NCI-H1436 treated with DMSO at 0.1 percent for 48 hours (cell line): ENCODE measurements at places on chromosomes 7 and 10.

DNA sequence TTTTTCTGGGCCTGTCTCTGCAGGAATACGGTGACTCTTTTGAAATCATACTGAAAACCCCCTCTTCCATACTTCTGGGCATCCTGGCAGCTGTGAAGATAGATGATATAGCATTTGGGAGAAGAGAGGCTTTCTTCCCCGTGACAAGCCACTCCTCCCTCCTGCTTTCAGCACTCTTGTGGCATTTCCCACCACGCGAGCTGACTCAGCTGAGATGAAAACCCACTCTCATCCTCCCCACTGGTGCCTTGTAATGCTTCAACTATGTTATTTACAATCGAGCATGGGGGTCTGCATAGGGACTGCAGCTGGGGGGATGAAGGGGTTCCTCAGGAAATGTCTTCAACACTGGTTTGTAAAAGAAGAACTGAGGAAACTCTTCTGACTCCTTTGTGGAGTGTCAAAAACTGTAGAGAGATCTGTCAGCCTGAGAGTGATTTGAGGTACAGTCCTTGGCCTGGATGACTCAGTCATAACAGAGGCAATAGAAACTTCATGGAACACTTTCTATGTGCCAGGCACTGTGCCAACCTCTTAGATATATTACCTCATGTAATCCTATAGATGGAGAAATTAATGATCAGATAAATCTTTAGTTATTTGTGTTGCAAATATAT is 1.7 kb upstream of the TBATA start:
- DNase-seq, result no peak

DNA sequence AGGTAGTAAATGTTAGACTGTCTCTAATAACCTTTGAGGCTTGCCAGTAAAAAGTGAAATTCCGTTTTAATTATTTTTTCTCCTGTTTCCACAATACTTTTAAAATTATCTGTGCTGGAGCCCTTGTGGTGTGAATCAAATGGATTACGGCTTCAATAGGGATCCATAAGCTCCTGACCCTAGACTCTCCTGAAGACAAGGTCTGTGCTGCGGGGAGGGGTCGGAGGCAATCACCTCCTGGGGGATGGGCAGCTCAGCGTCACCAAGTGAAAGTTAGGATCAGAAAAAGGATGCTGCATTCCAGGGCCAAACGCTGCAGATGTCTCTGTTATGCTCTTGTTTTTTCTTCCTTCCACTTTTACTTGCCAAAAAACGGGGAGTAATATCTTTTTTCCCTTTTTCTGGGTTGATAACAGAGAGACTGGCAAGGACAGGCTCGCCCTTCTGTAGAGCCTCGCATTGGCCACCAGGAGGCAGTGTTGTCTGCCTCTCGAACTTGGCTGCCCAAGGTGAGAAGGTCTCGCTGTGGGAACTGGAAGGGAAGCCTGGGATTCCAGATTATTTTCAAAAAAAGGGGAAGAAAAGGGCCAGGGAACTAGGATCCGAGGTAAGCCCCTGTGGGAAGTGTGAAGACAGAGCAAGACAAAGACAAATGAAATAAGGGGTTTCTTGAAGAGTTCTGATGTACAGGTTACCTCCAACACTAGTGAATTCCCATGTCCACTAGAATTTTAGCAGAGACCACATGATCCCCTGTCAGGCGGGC is 621.9 kb downstream of the ACTR3B start:
- DNase-seq, result no peak

DNA sequence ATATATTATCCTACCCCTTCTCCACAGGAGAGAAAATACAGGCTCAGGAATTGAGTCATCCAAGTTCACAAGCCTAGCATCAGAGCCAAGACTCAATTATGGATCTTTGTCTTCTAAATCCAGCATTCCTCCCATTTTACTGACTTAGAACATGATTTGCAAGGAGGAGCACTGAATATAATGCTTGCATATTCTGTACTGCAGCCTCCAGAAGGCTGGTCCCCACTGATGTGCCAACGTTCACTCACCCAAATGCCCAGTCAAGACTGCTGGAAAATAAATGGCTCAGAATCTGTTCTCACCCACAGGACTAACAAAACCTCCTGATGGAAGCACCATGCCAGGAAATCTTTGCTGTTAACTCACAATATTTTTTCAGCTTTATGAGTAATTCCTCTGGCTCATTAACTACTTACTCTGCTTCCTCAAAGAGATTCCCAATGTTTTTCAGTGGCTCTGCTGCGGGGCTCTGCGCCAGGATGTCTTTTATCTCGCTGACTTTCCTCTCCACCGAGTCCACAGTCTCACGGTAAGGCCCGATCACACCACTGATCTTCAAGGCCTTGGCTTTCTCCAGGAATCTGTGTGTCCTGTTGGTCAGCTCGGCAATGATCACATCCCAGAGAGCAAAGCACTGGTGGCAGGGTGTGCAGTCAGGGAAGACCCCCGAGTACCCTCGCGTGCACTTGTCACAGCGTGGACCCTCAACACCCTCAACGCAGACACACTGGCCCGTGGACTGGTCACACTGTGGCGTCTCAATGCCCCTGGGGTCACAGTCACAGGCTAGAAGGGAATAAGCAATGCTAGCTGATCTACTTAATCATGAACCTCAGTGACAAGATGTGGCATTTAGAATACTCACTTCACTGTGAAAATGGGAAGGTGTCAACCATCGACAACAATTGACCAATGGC is 48.8 kb downstream of the DLD start:
- no peak for DNase-seq

DNA sequence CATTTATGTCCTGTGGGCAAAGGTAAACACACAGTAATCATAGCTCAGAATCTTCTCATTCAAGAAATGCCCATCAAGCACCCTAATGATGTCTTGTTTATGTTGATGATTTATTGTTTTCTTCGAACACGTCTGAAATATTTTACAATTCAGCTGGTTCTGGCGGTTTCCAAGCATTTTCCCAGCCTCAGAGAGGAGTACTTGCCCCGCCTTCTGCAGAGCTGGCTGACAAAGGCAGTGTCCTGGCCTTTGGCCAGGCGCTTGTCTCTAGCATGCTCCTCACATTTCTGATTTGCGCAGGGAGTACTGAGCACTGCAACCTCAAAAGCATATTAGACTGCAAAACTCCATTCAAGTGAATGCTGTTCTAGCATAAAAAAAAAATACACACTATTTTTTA is 314.2 kb upstream of the GNAI1 start:
- DNase-seq, result no peak

DNA sequence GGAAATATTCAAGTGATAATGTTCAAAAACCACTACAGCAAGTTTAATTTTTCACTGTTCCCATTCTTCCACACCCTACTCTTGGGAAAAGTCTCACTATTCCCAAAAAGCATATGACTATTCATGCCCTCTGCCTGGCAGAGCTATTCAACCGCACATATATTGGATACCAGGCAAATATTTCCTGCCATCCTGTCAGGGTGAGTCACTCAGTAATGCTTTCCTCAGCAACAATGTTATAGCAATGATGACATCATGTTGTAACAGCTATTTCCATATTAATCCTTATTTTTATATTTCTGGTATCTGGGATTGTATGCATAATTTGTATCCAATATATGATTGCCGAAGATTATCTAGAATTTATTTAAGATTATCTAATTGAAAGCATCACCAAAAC is 114.0 kb upstream of the PLXDC2 start:
- DNase-seq, result no peak

GRCh38 chr10:69061305-69062161 is 26.4 kb upstream of the SRGN start:
- DNase-seq, result no peak

DNA sequence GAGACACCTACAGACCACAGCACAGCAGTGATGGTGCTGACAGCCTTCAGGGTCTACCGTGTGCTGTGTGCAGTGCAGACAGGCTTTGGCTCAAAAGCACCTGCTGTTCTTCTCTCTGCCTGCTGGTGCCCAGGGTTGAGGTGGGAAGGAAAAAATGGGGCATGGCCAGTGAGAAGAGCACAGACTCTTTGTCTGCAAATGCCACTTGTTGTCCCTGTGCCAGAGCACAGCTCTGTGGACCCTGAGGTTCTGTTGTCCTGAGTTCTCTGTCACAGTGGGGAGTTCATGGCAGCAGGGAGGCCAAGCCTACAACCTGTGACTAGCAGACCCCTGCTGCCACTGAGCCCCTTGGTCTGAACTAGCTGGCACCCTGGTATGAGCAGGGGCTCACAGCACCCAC is 376.7 kb downstream of the GLRX3 start:
- no peak for DNase-seq

DNA sequence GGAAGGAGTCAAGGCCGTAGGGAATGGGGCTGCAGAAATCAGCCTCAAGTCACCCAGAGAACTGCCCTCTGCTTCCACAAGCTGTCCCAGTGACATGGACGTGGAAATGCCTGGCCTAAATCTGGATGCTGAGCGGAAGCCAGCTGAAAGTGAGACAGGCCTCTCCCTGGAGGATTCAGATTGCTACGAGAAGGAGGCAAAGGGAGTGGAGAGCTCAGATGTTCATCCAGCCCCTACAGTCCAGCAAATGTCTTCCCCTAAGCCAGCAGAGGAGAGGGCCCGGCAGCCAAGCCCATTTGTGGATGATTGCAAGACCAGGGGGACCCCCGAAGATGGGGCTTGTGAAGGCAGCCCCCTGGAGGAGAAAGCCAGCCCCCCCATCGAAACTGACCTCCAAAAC is 50.2 kb upstream of the PDCD4 start:
- DNase-seq, result no peak

DNA sequence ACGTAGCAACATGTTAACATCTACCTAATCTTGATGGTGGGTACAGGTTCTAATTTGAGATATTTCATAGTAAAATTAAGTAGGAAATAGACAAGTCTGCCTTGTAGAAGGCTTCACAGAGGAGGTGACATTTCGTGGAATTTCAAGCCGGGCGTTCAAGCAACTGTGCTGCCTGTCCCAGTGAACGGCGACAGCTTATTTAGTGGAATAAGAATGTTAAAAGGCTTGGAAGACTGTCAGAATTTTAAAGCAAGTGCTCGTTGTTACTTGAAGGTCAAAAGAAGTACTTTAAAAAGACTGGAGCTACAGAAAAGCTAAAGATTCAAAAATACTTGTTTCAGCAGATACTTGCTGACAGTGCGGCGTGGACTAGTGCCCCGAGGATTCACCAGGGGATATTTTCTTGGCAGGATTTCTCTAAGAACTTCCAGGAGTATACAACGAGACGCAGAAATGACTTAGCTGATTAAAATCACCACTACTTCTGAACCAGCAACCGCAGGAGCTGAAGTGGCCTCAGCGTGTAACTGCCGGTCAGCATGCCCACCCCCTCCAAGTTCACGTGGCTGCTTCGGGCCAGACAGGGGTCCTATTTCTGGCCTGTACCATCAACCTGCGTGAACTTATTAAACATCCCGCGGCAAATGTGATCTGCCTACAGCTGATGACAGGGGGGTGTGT is 46.5 kb downstream of the CTBP2 start:
- no peak for DNase-seq

DNA sequence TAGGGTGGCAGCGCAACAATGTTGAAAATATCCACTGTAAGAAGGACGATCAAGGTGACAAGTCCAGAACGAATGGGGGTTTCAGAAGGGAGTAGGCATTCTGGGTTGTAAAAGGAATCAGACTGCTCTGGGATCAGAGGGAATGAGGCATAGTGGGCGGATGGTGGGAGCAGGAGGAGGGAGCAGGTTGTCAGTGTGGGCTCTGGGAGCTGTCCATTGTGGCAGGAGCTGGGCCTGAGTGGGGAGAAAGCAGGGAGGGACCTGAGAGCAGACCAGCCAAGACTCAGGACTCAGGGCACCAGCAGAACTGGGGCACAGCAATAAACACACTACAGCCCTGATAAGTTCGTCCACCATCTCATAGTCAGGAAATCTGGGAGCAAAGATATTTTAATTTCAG is 292.6 kb upstream of the MKI67 start:
- DNase-seq, result no peak

- DNase-seq, result no peak
Measured at GRCh38 chr7:140039066-140039465, 23.7 kb downstream of the PARP12 start.

DNA sequence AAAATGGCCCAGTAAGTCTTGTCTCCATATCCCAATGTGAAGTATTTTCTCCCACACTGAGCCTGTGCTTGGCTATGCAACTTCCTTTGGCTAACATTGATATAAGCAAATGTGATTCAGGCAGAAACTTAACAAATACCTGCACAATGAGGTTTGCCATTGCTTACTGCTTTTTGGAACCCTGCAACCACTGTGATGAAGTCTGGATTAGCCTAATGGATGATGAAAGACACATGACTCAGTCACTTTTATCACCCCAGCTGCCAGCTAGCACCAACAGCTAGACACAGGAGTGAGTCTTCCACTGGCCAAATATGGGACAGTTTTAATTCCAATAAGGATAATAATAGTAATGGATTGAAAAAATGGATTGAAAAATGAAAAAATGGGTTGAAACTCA is 854.5 kb downstream of the GRM8 start:
- no peak for DNase-seq

GRCh38 chr10:109996225-109996624 is 11.6 kb upstream of the ADD3 start:
- DNase-seq, result no peak

DNA sequence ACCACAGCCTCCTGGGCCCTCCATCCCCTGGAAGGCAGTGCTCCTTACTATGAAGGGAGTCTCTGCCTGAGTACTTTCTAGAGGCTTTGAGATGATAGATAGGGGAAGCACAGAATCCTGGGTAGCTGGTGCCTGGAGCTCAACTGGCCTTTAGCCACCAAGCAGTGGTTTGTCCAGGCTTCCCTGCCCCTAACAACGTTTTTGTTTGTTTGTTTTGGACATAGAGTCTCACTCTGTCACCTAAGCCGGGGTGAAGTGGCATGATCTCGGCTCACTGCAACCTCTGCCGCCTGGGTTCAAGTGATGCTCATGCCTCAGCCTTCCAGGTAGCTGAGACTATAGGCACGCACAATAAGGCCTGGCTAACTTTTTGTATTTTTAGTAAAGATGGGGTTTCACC is 289.4 kb downstream of the PLXNA4 start:
- DNase-seq, result no peak

DNA sequence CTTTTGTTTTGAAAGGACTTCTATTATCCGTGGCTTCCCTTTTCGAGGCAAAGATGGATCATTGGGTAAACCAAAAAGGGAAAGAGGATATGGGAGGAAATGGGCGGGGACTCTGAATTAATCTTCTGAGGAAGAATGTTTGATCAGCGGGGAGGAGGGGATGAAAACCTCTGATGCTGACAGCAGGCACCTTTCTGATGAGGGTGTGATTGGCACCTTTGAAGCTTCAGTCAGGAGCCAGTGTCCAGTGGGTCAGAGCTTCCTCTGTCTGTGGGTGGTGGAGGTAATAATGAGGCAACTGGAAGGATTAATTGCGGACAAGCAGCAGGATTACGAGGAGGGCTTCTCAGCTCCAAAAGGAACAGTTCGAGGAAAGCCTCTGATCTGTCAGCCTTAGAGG is 877.6 kb downstream of the LRMDA start:
- no peak for DNase-seq

DNA sequence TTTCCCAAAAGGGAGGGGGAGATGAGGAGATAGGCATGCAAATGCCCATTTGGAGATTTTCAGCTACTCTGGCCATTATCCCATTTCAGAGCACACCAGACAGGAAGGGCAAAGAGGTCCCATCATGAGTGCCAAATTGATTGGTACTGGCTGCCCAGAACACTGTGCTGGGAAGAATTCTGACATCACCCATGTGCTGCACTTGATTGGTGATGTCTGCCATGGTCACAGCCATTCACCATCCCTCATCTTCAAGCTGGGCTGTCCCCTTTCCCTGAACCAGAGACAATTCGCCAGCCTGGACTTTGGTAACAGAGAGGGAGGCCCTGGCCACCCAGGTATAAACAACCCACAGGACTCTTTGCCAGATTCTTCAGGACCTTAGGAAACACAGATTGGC is 23.2 kb upstream of the RADIL start:
- no peak for DNase-seq
